ENCODE measurements at places on chromosomes 11 and 22.

DNA sequence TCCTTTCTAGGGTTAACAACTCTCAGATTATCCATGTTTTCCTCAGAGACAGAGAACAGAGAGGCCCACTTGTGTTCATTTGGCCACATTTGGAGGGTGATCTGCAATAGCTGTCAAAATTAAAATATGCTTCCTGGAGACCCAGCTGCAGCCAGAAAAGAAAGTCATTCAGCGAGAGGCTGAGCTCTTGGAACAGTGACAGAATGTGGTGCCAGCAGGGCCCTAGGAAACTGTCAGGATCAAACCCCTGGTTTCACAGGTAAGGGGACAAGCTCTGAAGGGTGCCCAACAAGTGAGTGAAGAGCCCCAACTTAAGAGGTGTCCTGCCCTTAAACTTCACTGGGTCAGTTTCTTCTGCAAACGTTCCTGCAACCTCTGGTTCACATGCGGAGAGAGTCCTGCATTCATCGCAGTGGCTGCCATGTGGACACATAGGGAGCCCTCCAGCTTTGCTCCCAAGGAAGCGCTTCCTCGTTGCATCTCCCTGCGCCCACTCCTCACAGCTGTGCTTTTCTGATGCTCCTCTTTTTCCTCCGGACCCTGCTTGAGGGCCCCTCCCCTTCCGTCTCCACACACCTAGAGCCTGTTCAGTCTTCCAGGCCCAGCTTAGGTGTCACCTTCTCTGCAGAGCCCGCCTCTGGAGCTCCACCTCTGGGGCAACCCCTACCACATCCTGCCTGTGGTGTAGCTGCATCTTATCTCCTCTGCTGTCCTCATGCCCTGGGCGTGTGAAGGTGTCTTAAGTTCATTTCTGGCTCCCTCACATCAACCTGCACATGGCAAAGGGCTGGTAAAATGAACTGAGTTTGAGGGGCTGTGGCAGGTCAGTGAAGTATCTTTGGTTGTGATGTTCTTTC is 3.9 kb downstream of the UCP3 start:
- no peak for DNase-seq

DNA sequence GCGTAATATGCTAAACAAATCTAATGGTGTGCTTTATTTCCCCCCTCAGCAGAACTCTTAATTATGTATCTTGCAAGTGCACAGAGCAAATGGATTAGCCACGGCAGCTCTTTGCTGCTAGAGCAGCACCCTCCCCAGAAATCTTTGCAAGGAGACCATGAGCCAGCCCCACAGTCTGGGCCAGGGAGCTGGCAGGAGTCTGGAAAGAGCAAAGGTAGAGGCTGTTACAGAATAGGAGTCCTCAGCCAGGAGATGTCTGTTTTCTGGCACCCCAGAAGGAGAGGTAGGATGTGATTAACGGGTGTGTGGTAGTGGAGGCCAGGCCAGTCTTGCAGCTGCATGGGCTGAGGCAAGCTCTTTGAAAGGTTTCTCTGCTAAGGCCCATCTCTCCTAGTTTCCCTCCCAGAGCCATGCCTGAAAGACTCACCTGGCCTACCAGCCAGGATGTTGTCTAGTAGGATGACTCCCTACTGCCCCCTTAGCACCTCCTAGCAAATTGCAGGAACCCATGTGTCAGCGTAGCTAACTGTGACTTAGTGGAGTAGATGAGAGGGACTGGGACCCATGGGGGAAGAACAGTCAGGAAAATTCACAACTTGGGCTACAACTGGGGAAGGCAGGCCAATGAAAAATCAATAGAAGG is 557.2 kb downstream of the BUD13 start:
- no peak for DNase-seq

DNA sequence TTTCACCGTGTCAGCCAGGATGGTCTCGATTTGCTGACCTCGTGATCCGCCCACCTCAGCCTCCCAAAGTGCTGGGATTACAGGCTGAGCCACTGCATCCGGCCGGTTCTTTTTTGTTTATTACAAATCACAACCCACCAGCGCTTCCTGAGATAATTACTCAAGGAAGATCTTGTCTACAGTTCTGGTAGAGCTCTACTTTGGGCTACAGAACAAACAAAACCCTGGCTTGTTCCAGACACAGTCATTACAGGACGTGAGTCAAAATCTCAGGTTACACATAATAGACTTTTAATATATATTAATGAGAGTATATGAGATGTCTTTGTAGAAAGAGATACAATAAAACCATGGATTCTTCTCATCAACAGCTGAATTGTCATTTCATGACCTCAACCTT is 42.8 kb upstream of the NUP50 start:
- no peak for DNase-seq

DNA sequence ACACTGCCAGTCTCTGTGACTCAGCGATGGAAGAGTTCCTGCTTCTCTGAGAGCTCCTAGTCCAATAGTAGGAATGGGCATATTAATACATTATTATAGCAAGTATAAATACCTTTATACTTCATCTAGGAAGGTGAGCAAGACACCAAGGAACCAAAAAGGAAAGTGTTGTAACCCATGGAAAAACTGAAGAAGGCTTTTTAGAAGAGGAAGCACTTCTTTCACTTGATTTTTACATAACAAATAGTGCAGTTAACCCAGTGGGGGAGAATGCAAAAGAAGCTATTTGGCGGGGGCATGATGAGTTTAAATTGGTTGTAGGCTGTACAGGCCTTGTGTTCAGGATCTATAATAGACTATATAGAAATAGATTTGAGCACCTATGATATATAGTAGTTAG is 31.2 kb upstream of the C11orf87 start:
- DNase-seq: no peak

GRCh38 chr11:60872961-60873524 is 5.7 kb downstream of the ZP1 start:
- DNase-seq: no peak
